CD8-positive, alpha-beta memory T cell (primary cell): ENCODE measurements at places on chromosomes 2 and 18.

DNA sequence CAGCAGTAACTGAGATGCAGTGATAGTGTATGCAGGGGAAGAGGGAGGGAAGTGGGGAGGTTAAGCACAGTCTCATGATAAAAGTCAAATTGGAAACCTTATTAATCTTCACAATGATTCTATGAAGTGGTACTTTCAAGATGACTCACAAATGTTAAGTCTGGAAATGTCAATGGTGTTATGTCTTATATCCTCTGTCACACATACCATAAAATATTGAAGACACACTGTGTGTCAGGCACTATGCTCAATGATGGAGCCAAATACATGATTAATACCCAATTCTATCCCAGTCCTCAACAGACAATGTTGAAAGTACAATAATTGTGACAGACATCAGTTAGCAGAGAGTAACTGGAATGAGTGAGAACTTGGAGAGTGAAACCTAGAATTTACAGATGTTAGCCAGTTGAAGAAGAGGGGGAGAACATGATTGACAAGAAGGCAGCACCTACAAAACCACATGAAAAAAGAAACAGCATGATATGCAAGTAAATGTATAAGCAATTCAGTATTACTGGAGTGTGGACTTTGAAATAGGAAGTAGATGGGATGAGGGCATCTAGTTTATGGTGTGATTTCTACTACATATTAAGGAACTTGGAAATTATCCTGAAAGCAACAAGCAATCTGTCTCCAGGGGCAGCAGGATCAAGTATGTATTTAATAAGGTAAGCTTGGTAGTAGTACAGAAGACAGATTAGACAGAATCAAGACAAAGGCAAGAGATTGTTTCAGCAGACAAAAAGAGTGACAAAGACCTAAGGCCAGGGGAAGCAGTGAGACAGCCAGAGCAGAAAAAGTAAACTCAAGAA is 107.6 kb downstream of the STRN start:
- no peak for DNase-seq

DNA sequence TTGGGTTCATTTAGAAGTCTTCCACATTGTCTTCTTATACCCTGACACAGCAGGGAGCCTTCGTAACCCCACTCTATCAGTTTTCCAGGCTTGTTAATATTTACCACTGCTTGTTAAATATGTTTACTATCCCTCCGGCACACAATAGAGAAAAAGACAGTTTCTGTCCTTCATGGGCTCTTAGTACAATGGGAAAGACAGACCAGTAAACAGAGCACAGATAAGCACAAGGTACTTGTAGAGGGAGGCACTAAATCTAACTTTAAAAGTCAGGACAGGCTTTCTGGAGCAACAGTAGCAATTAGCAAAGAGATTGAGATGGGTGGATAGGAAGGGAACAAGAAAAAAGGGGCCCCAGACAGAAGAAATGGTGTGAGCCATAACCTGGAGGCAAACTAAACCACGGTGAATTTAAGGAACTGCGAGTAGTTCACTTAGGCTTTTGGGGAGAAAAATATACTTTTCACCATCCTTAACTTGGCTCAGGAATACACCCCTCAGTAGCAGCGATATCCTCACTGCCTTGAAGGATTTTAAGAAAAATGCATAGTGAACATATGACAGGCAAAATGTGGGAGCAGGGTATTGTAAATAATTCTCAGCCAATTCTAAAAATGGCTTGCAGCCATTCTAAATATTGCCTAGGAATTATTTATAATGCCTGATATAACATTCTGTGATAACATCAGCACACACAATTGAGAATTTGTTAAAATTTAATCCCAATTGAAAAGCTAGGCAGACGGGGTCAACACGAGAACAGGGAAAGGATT is 383.7 kb downstream of the CDH2 start:
- no peak for DNase-seq

- DNase-seq = no peak
These were observed 147.7 kb upstream of the RAB12 start for GRCh38 chr18:8461544-8461943.

GRCh38 chr18:9104244-9104901 is 1.9 kb downstream of the NDUFV2 start:
- no peak for DNase-seq

DNA sequence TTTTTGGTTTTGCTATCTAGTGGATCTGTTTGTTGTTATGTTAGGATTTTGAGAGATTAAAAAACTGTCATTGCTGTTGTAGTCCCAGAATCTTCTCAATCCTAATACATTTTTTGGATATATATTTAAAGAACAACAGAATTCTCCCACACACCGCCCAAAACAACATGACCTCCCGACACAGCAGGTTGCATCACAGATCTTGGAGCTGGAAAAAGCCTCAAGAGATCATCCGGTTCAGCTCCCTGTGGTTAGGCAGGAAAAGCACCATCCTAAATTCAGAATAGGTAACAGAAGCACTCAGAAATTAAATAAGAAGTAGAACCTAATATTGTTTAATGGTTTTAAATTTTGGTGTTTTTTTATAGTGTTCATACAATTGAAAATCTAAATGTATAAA is 251.4 kb upstream of the STON1 start:
- no peak for DNase-seq

- no peak for DNase-seq
These were observed 373.8 kb downstream of the ZEB2 start for GRCh38 chr2:144146076-144146475.

- no peak for DNase-seq
These were observed 5.8 kb upstream of the FAM228A start for GRCh38 chr2:24169023-24169422.

DNA sequence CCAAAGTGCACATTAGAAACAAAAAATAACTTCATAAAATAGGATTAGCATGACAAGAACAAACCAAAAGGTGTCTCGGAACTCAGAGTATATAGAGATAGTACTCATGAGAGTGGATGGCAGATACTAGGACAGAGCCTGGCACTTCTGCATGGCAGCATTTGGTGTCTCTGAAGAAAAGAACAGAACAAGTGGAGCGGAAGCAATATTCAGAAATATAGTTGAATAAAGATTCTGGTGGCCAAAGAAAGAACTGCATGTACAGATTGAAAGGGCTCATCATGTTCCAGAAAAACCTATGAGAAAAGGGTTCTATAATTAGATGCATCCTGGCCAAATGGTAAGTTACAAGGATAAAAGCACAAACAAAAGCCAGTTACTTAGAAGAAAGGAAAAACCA is 90.9 kb downstream of the CCDC138 start:
- DNase-seq = no peak

- DNase-seq = no peak
These were observed 96.8 kb downstream of the BOD1L2 start for GRCh38 chr18:57243624-57244179.

DNA sequence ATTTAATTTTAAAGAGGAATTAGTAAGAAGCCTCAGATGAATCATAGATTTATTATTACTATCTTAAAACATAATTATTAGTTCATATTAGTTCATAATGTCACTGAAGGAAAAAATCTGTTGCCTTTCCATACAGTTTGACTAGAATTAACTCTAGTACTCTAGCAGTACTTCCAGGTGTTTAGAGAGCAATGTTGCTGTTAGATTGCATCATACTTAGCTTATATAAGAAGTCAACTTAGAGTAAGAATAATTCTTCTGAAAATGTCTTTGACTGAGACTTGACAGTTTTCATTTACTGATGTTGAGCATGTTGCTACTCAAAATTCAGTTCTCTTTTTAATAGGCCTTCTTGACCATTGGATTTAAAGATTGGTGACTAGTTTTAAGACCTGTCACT is 4.7 kb downstream of the RAB3GAP1 start:
- no peak for DNase-seq

DNA sequence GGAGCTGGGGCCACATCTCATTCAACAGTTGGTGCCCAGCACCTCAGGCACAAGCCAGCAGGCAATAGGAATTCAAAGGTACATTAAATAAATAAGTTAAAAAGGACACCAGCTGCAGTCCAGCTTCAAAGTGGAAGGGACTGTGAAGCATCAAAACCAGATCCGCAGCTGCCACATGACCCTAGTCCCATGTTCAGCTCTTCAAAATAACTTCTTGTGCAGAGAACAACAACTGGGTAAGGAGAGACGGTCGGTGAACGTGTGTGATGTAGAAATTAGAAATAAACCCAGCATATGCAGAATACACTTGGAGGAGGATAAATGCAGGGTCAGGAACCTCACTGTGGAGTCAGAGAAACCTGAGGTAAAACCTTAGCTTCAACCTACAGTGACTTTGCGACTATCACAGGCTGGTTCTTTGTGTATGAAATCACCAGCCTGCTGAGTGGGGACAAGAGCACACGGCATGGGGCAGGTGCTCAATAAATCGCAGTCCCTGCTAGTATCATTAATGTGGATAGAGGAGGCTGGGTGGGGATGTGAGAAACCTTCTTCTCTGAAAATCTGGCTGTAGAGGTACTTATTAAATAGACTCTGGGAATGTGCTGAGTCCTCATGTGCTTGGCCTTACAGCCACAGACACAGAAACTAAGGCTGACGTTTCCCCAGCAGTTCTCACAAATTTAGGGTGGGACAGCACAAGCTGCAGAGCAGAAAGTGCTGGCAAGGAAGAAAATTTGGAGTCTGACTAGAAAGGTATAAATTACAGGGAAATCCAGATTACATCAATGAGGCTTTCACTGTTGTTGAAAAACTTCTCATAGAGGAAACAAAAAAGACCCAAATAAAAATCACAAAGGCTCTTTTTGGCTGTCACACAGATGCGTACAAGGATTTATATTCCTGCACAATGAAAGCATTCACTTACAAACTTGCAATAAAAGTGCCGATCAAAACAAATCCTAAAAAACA is 20.7 kb downstream of the FBXO15 start:
- DNase-seq = no peak

- DNase-seq = no peak
These were observed 78.3 kb downstream of the CMPK2 start for GRCh38 chr2:6787376-6787775.

DNA sequence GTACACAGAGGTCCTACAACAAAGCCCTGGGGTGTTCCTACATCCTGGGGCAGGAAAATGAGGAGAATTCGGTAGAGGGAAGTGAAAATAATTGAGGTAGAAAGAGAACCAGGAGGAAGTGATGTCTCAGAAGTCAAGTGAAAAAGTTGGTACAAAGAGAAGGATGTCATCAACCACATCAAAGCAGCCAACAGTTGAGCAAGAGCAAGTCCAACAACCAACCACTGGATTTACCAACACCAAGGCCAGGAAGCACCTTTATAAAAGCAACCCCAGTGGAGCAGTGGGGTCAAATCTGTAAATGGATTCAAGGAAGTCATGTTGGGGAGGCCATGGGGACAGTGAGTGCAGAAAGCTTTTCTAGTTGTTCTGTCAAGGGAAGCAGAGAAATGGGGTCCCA is 360.4 kb downstream of the ZNF516 start:
- no peak for DNase-seq

DNA sequence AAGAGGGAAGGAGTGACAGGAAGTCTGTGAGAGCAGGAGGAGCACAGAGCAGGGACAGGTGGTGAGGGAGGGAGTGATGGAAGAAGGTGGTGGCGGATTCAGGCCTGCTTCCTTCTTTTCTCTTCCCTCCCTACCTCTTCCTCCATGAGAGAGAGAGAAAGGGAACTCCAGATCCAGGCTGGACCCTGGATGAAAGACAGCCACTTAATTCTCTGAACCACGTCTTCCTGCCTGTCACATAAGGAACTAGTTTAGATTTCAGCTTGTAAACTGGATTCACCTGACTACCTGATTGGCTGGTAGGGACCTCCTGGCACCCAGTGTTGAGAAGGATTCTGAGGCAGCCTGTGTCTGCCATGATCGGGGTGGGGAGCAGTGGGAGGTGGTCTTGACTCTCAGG is 48.9 kb downstream of the PAX8 start:
- DNase-seq = no peak

DNA sequence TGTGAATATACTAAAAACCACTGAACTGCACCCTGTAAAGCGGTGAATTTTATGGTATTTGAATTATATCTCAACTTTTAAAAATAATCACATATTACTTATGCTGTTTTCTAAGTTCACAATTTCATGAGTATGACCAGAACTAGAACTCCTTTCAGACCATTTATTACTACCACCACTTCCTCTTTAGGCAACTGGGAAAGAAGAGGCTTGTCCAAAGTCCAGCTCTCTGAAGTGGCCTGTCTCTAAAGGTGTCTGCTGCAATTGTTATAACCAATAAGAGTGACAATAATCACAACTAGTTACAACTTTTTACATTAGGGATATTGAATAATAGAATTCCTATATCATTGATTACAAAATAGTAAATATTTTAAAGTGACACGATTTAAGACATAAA is 267.9 kb upstream of the PIK3C3 start:
- DNase-seq = no peak

GRCh38 chr2:12293874-12294273 is 422.9 kb upstream of the TRIB2 start:
- DNase-seq = no peak

- no peak for DNase-seq
These were observed 9.4 kb upstream of the PRLH start for GRCh38 chr2:237556773-237557632.

DNA sequence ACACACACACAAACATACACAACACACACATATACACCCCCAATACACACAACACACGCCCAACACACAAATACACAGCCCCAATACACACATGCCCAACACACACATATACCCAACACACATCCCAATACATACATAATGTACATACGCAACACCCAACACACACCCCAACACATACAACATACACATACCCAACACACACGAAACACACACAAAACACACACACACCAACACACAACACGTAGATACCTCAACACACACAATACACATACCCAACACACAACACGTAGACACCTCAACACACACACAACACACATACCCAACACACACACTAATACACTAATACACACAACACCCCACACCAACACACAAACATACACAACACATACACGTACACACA is 8.9 kb upstream of the STK25 start:
- DNase-seq = no peak

DNA sequence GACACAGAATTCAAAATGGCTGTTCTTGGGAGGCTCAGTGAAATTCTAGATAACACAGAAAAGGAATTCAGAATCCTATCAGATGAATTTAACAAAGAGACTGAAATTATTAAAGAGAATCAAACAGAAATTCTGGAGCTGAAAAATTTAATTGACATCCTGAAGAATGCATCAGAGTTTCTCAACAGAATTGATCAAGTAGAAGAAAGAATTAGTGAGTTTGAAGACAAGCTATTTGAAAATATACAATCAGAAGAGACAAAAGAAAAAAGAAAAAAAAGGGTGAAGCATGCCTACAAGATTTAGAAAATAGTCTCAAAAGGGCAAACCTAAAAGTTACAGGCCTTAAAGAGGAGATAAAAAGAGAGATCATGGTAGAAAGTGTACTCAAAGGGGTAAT is 12.0 kb upstream of the RANBP2 start:
- no peak for DNase-seq

DNA sequence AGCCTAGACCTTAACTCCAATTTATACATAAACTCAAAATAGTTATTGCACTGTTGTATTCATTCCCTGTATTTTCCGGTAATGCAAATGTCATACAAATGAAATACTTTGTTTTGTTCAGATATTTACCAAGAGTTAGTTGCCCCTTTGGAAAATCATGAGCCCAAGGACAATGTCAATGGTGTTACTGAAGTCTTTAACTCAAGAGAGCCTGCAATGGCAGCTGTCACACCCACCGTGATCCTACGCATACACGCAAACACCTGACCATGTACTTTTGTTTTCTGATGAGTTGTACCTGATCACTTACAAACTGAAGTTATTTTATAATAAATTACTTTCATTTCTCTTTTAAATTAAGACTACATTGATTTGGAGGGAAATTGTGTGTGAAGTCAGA is 11.7 kb upstream of the WIPF1 start:
- no peak for DNase-seq

GRCh38 chr2:161208527-161209139 is 48.4 kb downstream of the TANK start:
- no peak for DNase-seq

GRCh38 chr18:8480506-8481328 is 128.5 kb upstream of the RAB12 start:
- DNase-seq = no peak
